ENCODE measurements at places on chromosomes 13 and 19.

DNA sequence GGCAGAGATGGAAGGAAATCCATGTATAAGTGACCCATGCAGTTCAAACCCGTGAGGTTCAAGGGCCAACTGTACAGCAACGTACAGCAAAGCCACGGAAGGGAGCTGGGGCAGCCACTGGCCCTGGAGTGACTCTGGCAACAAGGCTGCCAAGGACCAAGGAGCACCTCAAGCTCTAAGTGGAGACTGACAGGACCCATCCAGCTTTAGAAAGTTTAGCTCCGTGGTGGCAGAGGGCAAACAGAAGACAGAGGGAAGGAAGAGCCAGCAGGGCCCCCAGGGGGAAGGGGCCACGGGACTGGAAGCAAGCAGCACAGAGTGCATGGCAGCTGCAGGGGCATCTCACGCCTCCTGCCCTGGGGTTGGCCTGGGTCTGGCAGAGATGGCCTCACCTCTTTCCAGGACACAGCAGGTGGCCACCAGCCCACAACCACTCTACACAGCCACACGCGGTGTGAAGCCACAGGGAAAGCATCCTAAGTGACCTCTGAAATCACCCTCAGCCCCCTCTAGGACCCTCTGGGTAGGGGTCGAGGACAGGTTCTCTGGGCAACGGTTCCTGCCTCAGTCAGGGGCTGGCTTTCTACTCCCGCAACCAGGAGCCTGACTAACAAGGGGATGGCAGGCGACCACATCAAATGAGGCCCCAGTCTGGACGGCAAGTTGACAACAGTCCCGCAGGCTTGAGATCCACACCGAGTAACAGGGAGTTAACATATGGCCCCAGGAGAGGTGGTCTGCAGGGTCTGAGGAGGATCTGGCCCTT, 3.8 kb downstream of the MIER2 start:
- DNase-seq = no peak

GRCh38 chr13:37753776-37754175, 115.8 kb downstream of the TRPC4 start:
- no peak for DNase-seq

DNA sequence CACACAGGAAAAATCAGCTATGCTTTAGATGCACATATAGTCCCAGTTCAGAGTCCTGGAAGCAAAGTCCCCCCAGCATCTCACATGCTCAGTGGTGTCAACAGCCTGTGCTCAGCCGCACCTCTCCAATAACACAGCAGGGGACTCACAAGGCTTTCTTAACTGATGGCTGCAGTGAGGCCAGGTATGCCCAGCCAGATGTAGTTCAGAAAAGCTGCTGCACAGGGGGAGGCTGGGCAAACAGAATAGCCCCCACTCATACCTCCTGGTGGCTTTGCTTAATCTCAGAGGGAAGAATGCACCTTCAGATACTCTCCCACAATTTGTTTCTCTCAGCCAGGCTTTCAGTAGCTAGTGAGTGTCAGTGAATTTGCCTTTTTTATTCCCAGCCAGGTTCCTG, 33.4 kb downstream of the FAM124A start:
- no peak for DNase-seq

GRCh38 chr19:4082172-4082571, 15.5 kb upstream of the ZBTB7A start:
- no peak for DNase-seq

DNA sequence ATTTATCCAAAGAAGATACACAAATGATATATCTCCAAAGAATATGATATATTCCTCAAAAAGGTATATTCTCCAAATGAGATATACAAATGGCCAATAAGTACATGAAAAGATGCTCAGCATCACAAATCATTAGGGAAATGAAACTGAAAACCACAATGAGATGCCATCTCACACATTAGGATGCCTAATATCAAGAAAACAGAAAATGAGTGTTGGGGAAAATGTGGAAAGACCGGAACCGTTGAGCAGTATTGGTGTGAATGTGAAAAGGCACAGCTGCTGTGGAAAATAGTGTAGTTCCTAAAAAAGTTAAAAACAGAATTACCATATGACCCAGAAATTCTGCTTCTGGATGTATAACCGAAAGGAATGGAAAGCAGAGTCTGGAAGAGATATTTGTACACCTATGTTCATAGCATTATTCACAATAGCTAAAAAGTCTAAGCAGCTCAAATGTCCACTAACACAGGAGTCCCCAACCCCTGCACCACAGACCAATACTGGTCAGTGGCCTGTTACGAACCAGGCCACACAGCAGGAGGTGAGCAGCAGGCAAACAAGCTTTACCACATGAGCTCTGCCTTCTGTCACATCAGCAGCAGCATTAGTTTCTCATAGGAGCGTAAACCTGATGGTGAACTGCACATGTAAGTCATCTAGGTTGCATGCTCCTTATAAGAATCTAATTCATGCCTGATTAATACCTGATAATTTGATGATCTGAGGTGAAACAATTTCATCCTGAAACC, 291.9 kb downstream of the PCDH20 start:
- DNase-seq = no peak

DNA sequence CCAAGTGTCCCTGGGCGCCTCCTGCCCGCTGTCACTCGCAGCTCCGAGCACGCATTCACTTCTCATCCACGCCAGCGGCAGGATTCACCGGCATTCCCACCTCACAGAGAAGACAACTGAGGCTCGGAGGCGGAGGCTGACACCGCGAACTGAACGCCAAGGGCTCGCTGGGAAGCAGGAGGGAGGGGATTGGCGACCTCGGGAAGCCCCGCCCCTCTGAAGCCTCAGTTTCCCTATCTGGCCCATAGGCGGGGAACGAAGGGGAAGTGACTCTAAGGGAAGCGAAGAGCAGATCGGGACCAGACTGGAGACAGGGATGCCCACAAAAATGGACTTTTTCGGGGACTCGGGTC, 256 bp downstream of the MICOS13 start:
- no peak for DNase-seq

- no peak for DNase-seq
Observed at GRCh38 chr13:43370842-43371241, 347.5 kb downstream of the DNAJC15 start.
